ENCODE measurements at places on chromosomes 7 and 10.

- no peak for DNase-seq
Observed at GRCh38 chr7:80347173-80347572, 164.7 kb downstream of the GNAT3 start.

- DNase-seq = peak; percentile 64
Observed at GRCh38 chr10:3625959-3626751, 158.9 kb downstream of the KLF6 start.

- no peak for DNase-seq
Observed at GRCh38 chr10:15841696-15842095, 18.6 kb downstream of the MINDY3 start.

GRCh38 chr10:75859141-75859540 is 427.7 kb downstream of the LRMDA start:
- no peak for DNase-seq

DNA sequence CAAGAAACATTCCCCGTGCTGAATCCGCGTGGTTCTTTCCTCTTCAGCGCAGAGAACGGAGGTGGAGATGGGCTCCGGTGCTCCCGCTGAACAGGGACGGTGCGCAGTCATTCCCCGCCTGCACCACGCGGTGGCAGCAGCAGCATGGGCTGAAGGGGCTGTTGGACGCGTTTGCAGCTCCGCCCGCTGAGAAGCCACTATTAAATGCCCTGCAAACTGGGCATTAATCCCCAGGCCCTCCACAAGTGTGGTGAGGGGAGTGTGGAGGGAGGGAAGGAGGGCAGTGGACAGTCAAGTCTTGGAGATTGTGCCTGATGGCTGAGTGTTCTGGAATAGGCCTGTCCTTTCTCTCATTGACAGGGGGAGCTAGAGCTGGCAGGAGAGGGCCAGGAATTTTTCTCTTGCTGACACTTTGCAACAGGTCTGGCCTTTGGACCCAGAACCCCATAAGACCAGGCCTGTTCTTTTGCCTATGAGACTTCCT is 240.2 kb upstream of the INHBA start:
- peak; percentile 64 for DNase-seq

GRCh38 chr10:83881661-83882060 is 257.6 kb upstream of the GHITM start:
- no peak for DNase-seq

DNA sequence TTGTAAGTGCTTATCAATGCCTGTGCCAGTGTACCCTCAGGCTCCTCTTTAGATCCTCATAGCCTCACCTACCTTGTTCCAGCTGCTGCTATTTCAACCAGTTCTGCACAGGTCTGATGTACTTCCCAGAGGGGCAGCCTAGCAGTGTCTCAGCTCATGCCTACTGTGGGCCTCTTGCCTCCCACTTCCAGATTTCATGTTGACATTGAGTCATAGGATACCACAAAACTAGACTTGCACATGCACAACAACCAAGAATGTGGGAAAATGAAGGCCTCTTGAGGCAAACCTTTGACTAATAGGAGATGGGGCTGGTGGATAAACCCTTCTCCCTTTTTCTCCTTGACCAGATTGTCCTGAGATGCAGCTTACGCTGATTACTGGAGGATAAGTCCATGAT is 31.0 kb downstream of the PON3 start:
- peak; percentile 87 for DNase-seq

DNA sequence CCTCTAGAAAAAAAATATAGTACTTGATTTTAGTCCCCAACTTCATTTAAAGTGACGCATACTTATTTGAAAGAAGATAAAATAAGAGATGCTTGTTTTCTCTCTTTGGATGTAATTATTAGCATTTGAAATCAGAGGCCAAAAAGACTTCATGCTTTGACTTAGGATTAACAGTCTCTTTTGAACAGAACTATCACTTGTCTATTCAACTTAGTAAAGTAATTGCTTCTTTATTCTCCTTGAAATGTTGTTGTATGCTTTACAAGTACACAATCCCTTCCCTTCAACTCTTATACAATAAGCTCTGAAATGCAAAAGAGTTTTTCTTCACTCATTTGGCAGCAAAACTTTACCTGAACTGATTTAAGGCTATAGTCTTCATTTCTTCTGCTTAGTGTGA is 80.8 kb downstream of the HIBADH start:
- DNase-seq = no peak

- no peak for DNase-seq
Observed at GRCh38 chr10:121662945-121663917, 65.0 kb upstream of the FGFR2 start.

- DNase-seq = no peak
Observed at GRCh38 chr7:105024734-105025133, 10.7 kb downstream of the KMT2E start.

- peak; percentile 56 for DNase-seq
Observed at GRCh38 chr7:25926009-25926408, 226.0 kb upstream of the NFE2L3 start.

DNA sequence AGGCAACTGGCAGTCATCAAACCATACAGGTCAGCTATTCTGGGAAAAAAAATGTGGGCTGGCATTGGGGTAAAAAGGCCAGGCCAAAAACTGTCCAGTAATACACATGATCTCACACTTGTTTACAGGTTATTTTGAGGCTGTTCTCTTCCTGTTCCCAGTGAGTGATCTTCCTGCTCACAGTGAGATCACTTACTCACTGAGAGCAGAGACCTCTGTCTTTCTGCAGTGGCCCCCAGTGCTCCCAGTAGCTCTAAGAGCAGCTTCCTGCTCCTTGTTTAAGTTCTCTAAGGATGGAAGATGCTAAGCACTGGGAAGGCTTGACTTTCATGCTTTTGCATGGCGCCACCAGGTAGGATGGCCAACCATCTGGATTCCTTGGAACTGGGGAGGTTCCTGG is 93.5 kb upstream of the KIAA1217 start:
- peak; percentile 10 for DNase-seq

DNA sequence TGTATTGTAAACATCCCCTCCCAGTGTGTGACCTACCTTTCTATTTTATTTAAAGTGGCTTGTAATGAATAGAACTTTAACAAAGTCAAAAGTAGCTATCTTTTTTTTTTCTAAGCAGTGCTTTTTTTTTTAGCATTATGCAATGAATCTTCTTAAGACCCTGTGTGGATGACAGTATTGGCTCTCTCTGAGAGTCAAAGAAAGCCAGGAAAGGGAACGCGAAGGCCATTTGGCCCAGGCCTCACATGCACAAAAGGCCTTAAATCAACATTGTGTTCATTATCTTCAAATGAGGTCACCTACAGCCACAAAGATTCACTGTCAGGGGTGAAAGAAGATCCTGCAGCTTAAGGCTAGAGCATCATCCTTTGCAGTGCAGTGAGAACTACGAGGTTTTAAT is 721.5 kb downstream of the GRID1 start:
- DNase-seq = no peak

DNA sequence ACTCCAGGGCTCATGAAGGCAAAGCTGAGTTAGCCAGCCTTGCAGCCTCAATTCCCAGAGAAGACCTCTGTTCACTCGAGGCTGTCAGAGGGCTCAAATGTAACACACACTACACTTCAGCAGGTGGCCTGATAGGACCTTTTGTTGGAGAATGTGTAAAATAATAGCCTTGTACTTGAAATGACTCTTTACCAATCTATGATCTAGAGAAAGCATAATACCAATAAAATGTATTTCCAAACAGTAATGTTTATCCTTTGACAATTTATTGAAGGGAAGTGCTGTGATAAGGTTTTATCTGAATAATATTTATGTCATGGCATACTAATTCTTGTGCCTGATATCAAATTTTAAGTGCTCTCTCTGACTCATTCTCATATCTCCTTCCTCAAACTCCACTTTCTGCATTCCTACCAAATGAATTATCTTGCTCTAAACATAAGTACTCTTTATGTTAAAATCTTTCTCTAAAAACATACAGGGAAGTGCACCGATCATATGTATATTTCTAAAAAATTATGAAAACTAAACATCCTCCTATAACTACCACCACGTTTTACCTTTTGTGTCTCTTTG is 20.9 kb downstream of the CYP3A7 start:
- no peak for DNase-seq

DNA sequence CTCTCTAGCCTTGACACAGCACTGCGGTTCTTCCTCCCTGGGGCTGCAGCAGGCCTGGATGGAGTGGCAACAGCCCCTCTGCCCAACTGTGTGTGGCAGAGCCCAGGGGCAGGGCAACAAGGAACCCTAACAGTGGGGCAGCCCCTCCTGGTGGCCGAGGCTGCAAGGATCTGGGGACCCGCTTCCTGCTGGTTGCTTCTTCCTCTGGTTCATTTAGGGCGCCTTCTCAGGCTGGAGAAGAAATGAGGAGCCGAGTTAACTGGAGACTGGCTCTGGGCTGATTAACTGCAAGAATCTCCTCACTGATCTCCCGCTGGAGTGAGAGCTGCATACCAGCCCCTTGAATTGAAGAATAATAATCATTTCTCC is 80.1 kb upstream of the EMX2 start:
- DNase-seq = no peak

- no peak for DNase-seq
Observed at GRCh38 chr10:44771233-44771995, 139.7 kb upstream of the TMEM72 start.

DNA sequence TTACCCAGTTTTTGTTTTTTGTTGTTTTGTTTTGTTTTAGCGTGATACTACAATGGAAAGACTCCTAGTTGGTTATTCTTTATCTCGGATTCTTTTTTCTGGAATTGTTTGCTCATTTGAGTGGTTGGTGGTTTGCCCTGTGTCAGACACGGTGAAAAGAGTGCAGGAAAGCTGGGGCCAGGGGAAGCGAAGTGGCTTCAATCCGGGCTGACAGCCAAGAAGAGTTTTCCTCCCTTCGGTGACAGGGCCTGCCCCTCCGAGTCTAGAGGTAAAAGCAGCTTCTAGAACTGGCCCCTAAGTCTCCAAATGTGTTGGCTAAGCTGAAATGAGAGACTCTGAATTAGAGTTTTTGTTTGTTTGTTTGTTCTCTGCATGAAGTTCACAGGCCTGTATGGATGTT is 5.7 kb upstream of the AP5Z1 start:
- DNase-seq = peak; percentile 16

DNA sequence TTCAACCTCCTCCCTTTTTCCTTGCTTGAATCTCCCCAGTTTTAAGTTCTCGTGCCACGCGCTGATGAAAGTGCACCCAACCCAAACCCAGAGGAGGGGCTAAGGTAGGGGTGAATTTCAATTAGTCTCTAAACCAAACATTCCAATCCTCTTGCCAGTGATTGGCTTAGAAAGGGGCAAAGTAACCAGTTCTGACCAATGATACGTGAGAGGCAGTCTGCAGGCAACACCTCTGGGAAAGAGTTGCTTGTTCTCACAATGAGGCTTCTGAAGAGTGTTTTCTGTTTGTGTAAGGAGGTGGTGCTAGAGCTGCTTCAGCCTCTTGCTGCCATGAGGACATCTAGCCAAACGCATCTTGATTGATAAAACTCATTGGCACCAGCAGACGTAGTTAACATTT is 21.8 kb downstream of the SLC35G1 start:
- no peak for DNase-seq

DNA sequence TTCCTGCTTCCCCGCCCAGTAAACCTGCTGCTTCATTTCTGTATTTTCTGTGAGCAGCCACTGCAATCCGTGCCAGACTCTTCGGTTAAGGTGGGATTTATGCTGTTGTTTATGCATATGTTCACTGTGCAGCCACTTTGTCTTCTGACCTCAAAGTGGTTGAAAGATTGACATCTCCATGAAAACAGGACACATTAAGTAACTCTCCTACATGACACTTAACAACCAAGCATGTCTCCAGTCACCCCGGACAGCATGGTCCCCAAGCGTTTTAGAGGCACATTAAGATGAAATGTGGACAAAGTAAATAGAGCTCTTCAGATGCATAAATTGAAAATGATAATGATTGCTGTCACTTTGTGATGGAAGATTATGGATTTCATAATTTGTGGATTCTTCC is 421.3 kb downstream of the GFRA1 start:
- DNase-seq = no peak

- DNase-seq = no peak
Observed at GRCh38 chr7:86747698-86748097, 104.0 kb downstream of the GRM3 start.

GRCh38 chr7:105454095-105454747 is 65.5 kb upstream of the SRPK2 start:
- DNase-seq = peak; percentile 58

- DNase-seq = no peak
Observed at GRCh38 chr7:114104035-114104434, 185.2 kb upstream of the PPP1R3A start.

DNA sequence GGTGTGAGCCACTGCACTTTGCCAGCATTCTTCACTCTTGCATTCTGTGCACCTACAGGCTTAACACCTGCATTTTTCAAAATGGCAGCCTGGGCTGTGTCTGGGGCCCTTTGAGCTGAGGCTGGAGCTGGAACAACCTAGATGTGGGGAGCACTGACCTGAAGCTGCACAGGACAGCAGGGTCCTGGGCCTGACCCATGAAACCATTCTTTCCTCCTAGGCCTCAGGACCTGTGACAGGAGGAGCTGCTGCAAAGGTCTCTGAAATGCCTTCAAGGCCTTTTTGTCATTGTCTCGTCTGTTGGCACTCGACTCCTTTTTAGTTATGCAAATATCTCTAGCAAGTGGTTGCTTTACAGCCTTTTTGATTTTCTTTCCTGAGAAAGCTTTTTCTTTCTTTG is 82.3 kb downstream of the INPP5A start:
- DNase-seq = no peak

DNA sequence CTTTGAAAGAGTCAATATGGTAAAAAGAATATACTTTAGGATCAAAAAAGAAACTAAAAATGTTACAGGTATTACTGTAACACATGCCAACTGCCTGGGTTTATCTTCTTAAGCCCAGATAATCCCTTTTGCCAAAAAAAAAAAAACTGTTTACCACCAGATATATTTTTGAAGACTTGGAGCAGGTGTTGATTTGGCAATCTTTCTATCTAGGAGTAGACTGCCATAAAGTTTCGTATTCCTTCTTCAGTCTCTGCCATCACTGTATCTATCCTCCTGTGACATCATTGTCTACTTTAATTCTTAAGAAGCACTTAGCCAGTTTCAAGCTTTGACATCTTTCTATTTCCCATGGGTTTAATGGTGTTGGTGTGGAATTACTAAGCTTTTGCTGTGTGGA is 161.0 kb downstream of the ST7 start:
- DNase-seq = no peak

- peak; percentile 100 for DNase-seq
Observed at GRCh38 chr10:110918643-110919348, at the start of gene BBIP1. Gene BBIP1, minus strand, starts transcription at chr10:110919180. Its CDS starts 1,023 bp downstream, at chr10:110918157.

DNA sequence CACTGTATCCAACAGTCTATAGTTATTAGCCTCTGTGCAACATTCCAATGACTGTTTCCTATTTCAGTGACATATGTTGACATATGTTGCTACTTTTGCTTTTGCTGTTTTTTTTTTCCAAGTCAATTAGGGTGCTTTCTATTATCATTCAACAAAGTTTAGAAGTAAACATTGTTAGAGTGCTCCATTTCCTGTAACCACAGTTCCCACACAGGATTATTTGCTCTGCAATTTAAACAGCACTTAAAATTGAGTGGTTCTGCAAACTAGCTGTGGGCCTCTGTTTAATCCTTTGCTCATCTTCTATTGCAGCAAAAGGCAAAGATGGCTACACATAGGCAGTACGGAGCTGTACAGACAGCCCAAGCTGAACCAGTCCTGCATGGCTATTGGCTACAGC is 46.5 kb upstream of the PTN start:
- DNase-seq = no peak

- no peak for DNase-seq
Observed at GRCh38 chr10:105838392-105838791, 1197.3 kb downstream of the SORCS3 start.

- peak; percentile 65 for DNase-seq
Observed at GRCh38 chr7:98930921-98931320, 52.6 kb downstream of the TRRAP start.
